NCI-H1092 treated with DMSO at 0.1 percent for 48 hours (cell line): ENCODE measurements at places on chromosomes 13 and 19.

DNA sequence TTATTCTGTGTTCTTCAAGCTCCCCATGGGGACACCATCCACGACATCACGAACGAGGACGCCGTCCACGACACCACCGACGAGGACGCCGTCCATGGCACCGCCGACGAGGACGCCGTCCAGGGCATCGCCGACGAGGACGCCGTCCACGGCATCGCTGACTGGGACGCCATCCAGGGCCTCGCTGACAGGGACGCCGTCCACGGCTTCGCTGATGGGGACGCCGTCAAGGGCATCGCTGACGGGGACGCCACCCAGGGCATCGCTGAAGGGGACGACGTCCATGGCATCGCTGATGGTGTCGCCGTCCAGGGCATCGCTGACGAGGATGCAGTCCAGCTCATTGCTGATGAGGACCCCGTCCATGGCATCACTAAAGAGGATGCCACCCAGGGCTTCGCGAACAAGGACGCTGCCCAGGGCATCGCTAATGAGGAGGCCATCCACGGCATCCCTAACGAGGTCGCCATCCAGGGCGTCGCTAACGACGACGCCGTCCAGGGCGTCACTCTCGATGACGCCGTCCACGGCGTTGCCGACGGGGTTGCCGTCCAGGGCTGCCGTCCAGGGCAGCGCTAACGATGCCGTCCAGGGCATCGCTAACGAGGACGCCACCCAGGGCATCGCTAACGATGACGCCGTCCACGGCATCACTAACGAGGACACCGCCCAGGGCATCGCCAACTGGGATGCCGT is 949.2 kb downstream of the TUBA3C start:
- no peak for DNase-seq

DNA sequence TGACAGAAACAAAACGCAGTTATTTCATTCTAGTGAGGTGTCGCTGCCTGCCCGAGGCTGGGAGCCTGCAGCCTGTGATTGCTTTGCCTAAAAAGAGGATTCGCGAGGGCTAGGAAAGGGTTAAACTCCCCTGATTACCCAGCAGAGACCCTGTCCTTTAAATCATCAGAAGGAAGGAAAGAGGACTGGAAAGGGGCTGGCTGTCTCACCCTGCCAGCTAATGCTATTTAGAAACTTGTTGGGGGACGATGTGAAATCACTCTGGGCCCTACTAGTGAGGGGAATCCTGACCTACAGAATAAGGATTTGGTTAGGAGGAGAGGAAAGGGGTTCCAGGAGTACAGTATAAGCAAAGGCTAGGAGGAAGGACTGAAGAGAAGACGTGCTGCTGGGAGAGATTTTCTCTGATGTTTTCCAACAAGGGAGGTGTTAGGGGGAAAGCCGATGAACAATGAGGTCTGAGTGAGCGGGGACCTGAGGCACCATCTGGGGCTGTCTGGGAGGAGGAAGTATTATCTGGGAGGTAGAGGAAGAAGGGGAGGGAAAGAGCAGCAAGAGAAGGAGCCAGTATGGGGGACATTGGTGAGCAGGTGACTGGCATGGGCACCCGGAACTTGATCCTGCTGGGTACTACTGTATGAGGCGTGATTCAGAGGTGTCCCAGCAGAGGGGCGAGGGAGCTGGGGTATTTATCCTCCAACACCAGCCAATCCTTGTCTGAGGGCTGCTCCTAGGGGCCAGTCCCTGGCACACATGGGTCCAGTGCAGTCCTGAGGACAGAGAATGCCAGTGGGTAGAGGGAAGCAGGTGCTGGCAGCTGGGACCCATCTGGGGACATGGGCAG is 55.7 kb upstream of the PTPRS start:
- DNase-seq, result no peak

DNA sequence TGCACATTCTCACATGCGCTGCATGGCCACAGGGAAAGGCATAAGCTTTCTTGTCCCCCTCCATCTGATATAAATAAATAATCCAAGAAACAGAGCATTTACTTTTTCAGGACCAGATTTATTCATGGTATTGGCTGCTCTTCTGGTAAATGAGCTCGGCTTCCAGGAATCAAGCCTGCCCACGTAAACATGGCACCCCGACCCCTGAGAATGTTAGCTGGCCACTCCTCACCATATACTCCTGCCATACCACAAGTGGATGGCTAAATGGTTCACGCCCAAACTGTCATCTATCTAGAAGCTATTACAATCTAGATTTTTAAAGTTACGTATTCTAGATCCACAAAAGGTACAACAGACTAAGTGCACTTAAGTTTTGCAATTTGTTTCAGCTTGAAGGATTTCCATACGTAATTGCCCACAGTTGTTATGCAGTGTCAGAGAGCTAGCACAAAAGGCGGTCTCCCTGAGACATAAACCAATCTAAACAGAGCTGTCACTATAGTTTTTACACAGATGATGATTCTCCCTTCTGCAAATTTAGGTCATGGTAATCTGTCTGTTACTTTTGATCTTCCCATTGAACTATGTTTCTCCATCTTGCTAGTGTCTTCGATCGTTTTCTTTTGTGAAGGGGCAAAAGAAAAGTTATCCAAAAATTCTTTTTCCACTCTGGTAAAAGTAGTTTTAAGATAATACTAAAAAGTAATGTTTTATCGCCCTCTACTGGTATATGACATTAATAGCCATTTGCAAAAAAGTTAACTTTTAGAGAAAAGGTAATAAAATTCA is 16.2 kb upstream of the FOXO1 start:
- DNase-seq, result peak; percentile 18

- peak; percentile 18 for DNase-seq
These were observed 1.0 kb downstream of the GPR108 start for GRCh38 chr19:6736169-6736916.
